ENCODE measurements at places on chromosomes 13 and 19.
A peak's percentile ranks its signal among the peaks of the same experiment; 100 is the strongest.

GRCh38 chr19:2469102-2469914 is 6.6 kb upstream of the GADD45B start:
- no peak for DNase-seq

GRCh38 chr13:71867131-71867814 is at the start of gene DACH1:
Gene DACH1, minus strand, starts transcription at chr13:71867204.
- DNase-seq, result no peak

DNA sequence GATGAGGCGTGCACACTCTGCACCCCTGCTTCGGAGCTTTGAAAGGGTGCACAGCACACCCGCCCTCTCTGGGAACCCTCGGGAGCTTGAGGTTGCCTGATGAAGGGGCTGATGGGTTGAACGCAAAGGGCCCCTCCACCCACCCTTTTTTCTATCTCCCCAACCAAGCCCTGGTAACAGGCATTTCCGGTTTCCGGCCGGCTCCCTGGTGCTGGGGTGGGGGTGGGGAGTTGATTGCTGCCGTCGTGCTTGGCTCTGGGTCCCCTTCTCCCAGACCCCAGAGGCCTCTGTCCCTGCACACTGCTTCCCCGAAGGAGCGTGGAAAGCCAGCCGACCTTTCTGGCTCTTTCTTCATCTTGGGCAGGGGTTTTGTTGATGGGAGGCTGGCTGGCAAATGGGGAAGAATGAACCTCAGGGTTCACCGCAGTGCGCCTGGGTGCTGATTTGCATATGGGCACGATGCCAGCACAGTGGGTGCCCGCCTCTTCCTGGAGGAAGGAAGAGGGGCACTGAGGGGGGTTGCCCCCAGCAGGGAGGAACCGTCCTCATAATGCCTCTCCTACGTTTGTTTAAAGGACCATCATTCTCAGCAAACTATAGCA is 29.1 kb downstream of the VAV1 start:
- DNase-seq, result no peak

- no peak for DNase-seq
Observed at GRCh38 chr13:102901615-102902305, 55.9 kb downstream of the ERCC5 start.

GRCh38 chr13:99614465-99614885 is 113.2 kb downstream of the TM9SF2 start:
- peak; percentile 81 for DNase-seq

- DNase-seq, result no peak
Observed at GRCh38 chr19:33603377-33603776, 18.4 kb upstream of the CHST8 start.

DNA sequence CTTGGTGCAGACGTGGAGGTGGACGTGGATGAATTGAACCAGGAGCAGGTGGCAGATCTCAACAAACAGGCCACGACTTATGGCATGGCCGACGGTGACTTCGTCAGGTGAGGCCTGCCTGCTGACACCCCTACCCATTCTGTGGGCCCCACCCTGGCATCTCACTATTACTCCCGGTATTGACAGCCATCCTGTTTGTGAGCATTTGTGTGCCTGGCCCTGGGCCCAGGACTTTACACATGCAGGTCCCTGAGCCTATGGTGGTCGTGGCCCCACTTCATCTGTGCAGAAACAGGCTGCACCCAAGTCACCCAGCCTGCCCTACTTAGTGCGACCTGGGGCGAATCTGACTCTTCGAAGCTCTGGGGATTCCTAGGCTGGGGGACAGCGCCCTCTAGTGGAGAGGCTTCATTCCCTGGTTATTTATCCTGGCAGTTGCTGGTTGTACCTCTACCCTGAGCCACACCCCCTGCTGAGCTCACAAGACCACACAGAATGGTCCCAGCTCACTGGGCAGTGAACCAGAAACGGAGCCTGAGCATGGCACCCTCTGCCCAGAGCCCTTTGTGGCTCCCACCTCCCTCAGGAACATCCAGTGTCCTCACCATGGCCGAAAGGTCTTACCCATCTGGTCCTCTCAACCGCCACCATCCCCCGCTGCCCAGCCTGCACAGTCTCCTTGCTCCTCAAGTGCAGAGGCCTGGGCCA is 16.9 kb downstream of the ZNF296 start:
- no peak for DNase-seq

DNA sequence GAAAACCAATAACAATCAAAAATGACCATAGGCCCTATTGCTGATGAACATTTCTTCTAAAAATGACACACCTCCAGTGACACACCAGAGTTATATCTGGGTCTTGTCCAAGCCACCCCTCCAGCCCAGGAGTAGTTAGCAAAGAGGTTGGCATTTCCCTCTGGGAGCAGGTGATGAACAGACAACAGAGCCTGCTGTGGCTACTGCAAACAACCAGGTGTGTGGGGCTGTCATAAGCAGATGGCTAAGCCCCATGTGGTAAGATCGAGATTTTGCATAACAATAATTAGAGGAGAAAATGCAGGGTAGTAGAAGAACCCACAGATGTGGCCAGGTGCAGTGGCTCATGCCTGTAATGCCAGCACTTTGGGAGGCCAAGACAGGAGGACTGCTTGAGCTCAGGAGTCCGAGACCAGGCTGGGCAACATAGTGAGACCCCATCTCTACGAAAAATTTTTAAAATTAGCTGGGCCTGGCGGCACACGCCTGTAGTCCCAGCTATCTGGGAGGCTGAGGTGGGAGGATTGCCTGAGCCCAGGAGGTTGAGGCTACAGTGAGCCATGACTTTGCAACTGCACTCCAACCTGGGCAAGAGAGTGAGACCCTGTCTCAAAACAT is 5.0 kb downstream of the XRCC1 start:
- no peak for DNase-seq

DNA sequence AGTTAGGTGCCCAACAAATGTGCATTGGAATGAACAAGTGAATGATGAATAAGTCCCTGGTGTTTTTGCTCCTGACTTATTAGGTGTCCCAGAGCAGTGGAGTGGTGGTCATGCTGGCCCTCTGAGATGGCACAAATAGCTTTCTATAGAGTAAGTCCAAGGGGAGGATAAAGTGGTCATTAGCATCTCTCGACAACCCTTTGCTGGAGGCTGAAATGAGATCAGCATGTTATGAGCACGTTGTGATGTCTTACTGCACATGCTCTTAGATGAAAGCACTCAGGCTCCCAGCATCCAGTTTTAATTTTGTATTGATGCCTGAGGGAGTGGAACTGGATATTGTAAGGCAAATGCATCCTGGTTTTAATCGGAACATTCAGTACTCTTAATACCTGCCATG is 326.2 kb downstream of the RFC3 start:
- DNase-seq, result no peak

GRCh38 chr13:110869231-110869804 is 45.6 kb downstream of the ANKRD10 start:
- DNase-seq, result no peak

DNA sequence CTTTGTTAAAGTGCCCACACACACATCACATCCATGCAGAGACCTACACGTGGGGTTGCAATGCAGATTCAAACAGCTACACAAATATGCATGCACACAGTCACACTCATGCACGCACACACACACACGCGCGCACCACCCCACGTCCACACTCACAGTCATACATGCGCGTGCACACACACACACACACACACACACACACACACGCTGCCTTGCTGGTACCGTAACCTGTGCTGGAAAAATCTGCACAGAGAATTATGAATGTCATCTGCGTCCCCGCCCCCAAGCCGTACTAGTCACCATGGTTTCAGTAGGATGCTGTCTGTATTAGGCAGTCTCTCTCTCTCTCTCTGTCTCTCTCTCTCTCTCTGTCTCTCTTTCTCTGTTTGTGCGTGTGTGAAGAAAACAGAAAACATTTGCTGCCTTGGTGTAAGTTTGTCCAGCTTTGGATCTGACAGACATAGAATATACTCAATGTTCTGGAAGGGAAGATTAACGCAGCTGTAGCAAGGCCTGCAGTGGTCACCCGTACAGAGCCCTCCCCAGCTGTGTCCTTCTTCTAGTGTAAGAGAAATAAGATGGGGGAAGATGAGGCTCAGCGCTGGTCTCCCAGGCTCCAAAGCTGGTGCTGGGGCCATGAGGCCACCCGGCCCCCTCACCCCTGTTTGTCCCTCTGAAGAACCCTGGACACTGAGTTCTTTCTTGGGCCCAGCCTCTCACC is 26.4 kb upstream of the DPP9 start:
- DNase-seq, result no peak

- no peak for DNase-seq
Observed at GRCh38 chr19:29232315-29232852, 19.4 kb upstream of the UQCRFS1 start.

DNA sequence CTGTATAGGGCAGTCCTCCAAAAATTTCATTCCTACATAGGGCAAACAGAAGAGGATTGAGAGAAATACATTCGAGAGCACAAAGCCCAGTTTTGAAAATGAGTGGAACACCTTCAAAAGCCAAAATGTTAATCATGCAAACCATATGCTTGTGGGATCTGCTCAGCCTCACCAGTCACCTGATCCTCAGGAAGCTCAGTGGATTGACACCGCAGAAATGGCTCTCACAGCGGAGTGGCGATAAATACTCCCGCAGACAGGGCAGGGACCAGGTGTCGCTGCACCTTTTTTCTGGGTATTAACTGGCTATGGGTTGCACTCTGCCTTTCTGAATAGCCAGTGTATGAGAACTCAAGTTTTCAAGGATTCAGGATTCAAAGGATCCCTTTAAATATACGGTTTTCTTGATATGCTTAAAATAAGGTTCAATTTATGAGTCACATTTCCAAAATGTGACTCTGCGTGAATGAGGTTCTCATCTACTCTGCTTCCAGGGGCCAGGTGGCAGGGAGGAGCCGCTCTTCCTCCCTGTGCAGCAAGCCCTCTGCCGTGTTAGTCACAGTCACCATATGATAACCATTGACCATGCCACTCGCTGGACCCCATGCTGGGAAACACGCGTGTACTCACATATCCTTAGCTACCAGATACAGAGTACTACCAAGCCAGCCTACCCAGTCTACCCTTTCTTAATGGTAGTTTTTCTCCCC is 18.3 kb upstream of the DHRS12 start:
- no peak for DNase-seq

- no peak for DNase-seq
Observed at GRCh38 chr13:88384542-88384941, 713.4 kb downstream of the SLITRK5 start.

DNA sequence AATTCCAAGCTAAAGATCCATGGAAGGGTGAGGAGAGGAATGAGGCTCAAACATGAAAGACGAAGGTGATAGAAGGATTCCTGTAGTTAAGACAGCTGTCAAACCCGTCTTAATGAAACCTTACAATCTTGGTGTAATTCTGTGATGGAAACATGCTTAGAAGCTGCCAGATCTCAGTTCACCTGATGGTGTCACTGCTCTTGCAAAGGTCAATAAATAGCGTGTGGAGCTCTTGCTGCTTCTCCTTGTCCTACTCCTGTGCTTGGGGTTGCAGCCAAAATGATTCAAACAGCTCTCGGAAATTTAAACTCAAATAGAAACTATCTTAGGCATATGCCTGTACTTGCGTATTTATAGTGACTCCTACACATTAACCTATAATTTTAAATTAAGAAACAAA is 1705.0 kb downstream of the OLFM4 start:
- no peak for DNase-seq

DNA sequence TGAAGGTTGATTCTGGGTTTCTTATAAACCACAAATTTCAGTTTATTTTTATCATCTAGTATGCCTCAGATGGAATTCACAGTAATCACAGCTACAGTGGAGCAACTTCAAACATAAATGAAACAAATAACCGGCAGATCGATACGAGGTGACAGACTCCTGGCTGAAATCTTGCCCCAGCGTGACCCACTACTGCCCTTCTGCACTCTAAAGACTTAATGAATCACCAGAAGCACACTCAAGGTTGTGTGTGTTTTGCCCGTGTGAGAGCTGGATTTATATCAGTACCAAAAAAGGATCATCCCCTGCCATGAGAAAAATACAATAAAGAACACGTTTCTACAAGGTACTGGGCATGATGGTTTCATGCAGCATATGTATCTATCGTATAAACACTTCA is 161.7 kb downstream of the KLF12 start:
- no peak for DNase-seq

GRCh38 chr13:113117335-113117872 is 5.2 kb upstream of the F10 start:
- DNase-seq, result no peak

DNA sequence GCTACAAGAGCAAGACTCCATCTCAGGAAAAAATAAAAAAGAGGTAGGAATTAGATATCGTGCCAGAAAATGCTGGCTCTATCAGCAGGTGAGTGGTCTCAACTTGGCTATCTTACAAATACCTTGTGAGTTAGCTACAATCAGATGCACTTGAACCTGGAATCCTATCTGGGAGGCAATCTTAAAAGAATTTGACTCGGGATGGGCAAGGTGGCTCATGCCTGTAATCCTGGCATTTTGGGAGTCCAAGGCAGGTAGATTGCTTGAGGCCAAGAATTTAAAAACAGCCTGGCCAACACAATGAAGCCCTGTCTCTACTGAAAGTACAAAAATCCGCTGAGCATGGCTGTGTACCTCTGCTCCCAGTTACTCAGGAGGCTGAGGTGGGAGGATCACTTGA is 29.4 kb downstream of the NLRP2 start:
- no peak for DNase-seq

- no peak for DNase-seq
Observed at GRCh38 chr13:95607366-95607765, 37.1 kb downstream of the DZIP1 start.

GRCh38 chr13:24008679-24009078 is 111.4 kb upstream of the C1QTNF9B start:
- no peak for DNase-seq

Data from RWPE2 (cell line).